ENCODE measurements at places on chromosomes 5 and 9.

GRCh38 chr5:139272471-139273321 lies 20.8 kb upstream of the MATR3 start:
- DNase-seq, result no peak

- no peak for DNase-seq
Measured at GRCh38 chr9:113851873-113852272, 24.2 kb upstream of the ZNF618 start.

- no peak for DNase-seq
Measured at GRCh38 chr5:68436686-68437520, 221.3 kb downstream of the PIK3R1 start.

GRCh38 chr5:171975262-171975876 lies 31.1 kb downstream of the FBXW11 start:
- no peak for DNase-seq

DNA sequence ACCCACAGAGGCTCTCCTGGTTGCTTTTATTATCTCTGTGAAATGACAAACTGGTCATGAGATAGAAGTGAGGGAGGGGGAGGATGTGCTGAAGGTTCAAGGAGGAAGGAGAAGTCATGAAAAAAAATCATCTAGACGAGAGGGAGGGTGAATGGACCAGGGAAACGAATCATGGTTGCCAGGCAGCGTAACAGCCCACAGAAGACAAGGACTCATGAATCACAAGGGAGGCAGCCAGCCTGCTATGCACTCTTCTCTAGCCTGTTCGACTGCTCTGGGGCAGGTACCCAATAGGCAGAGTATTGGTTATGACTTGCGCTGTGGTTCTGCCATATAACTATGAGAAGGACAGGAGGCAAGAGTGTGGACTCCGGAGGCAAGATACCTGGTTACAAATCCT lies 475.2 kb downstream of the CDK5RAP2 start:
- DNase-seq, result no peak

- no peak for DNase-seq
Measured at GRCh38 chr5:85441156-85441555, 1056.5 kb upstream of the EDIL3 start.

GRCh38 chr5:172118891-172119290 lies 69.1 kb downstream of the STK10 start:
- no peak for DNase-seq

DNA sequence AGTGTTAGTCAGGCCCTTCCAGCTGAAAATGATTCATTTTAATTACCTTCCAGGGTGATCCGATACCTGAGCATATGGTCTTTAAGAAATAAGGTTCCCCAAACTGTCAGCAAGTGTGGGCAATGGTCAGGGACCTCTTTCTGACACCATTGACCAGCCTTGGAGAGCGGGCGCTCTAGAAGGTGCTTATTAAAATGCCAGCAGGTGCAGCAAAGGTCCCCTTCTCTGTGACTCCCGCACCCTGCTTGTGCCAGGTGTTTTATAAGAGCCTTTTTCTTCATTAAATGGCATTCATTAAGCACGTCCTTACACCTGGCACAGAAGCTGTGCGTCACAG lies 85.3 kb downstream of the MVB12B start:
- DNase-seq, result no peak

GRCh38 chr5:67493676-67494075 lies 297.1 kb upstream of the CD180 start:
- no peak for DNase-seq

GRCh38 chr5:169229342-169229892 lies 71.5 kb downstream of the SLIT3 start:
- no peak for DNase-seq

- no peak for DNase-seq
Measured at GRCh38 chr5:77874691-77875090, 98.6 kb upstream of the TBCA start.

GRCh38 chr5:34001241-34001841 lies 6.5 kb downstream of the AMACR start:
- DNase-seq, result no peak

Measured in stimulated activated CD8-positive, alpha-beta memory T cell treated with anti-CD3 and anti-CD28 coated beads, Interleukin-4, amount 100 ng/mL, for 4 hours (primary cell).